ENCODE measurements at places on chromosomes 3 and 15.

DNA sequence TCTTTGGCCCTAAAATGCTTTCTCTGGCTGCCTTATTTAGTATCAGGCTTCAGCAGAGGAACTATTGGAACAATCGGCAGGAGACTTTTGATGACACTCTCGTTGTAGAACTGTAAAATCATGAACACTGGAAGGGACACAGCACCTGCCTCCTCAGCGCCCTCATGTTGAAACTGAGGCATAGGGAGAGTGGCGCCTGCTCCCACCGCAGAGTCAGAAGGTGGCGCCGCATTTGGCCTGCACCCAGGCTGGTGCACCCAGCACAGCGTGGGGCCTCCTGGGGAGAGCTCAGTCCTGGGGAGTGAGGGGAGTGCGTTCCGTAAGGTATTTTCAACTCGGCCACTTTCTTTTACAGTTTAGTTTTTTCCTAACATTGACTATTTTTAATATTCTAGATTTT, 78.2 kb upstream of the BLM start:
- no peak for DNase-seq

DNA sequence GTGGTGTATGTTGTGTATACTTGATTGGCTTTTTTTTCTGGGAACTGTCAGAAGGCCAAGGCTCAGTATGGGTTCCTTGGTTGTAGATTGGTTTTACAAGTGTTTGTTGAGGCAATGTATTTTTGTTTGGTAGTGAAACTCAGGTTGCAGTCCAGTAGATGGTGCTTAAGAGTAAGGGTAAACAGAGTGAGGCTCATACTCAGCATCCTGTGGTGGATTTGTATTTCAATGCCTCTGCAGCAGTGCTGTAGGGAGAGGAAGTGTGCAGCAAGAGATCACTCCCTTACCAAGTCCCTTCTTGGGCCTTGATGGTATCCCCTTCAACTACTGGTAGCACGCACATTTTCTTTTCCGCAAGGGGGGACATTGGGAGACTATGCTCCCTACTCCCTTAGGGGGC, 428.5 kb upstream of the CNTN3 start:
- no peak for DNase-seq

DNA sequence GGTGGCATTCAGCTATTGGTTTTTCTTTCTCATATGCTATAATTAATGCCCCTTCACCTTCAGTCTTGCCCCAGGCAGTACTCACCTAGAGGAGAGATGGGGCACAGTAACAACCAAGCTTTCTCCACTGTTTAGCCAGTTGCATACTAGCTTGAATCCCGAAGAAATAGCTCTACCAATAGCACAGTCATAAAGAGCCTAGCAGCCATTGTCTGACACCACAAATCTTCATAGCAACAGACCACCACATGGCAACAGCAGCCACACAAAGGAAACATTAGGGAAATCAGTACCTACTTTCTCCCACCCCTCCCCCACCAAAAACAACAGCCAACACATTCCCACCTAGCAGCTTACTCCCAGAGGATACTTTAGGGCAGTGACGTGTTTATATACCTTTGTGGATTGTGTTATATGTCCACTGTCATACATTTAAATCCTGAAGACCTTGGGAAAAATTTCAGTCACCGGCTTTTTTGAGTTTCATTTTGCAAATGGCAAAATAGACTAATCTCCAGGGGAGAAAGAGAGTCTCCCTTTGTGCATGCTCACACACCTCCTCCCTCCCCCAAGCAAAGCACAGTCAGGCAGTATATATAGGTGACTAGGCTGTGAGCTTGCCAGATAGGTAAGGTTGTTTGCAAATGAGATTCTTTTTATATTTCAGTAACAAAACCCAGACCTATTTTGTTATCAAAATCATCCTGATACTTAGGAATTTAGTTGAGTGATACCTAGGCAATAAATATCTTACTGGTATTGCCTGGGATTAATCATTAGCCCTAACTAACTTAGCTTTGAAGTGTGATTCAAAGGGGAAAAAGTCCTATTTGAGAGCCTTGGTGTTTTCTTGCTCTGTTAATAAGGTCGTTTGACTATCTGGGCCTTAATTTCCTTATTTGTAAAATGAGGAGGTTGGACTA, 140.6 kb downstream of the RBPMS2 start:
- DNase-seq, result no peak

DNA sequence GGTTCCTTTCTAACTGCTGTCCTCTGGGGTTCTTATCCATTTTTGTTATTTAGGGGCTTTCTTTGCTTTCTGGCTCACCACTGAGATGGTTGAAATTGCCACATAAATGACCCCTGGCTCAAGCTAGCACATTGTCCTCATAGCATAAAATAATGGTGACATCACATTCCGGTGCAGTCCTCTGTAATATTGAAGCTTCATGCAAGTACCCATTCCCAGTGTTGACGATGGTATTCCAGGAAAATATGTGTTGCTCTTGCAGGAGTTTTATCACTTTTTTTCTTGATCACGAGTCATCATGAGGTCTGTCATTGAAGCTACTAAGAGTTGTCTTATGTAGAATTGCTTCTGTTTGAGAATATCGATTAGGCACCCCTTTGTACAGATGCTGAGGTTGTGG, 56.1 kb downstream of the CRTC3 start:
- no peak for DNase-seq
